Stimulated activated CD8-positive, alpha-beta memory T cell treated with anti-CD3 and anti-CD28 coated beads, Interleukin-4, amount 100 ng/mL, for 4 hours (primary cell): ENCODE measurements at places on chromosomes 5 and 9.

- no peak for DNase-seq
Observed at GRCh38 chr5:180208038-180208434, 975 bp downstream of the RASGEF1C start.

DNA sequence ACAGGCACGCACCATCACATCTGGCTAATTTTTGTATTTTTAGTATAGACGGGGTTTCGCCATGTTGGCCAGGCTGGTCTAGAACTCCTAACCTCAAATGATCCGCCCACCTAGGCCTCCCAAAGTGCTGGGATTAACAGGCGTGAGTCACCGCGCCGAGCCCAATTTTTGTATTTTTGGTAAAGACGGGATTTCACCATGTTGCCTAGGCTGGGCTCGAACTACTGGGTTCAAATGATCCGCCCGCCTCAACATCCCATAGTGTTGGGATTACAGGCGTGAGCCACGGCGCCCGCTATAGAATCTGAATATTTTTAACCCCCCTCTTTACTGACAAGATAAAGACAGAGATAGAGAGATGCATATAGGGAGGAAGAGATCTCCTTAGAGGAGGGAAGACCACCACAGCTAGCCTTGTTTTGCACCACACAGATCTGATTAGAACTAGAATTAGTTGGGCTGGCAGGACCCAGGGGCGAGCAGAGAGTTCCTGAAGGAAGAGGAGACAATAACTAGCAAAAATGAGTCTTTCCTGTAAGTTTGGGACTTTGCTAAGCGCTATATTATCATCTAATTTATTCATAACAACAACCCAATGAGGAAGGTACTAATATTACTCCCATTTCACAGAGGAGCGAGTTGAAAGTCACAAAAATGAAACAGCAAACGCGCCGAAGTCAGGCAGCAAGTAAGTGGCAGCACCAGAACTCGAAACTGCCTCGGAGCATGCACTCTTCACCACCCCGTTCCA lies 1.5 kb upstream of the ANKHD1 start:
- DNase-seq: no peak

GRCh38 chr5:5695266-5695665 lies 272.8 kb downstream of the ICE1 start:
- no peak for DNase-seq

GRCh38 chr9:79264041-79264440 lies 307.7 kb upstream of the TLE4 start:
- no peak for DNase-seq

- no peak for DNase-seq
Observed at GRCh38 chr5:505951-506525, 18.2 kb downstream of the SLC9A3 start.

- DNase-seq: no peak
Observed at GRCh38 chr9:95049761-95050160, 267.7 kb downstream of the FANCC start.

GRCh38 chr5:91380491-91381238 lies 2.5 kb downstream of the ARRDC3 start:
- peak; percentile 97 for DNase-seq

GRCh38 chr9:133471551-133472276 lies 7.2 kb downstream of the SLC2A6 start:
- no peak for DNase-seq

DNA sequence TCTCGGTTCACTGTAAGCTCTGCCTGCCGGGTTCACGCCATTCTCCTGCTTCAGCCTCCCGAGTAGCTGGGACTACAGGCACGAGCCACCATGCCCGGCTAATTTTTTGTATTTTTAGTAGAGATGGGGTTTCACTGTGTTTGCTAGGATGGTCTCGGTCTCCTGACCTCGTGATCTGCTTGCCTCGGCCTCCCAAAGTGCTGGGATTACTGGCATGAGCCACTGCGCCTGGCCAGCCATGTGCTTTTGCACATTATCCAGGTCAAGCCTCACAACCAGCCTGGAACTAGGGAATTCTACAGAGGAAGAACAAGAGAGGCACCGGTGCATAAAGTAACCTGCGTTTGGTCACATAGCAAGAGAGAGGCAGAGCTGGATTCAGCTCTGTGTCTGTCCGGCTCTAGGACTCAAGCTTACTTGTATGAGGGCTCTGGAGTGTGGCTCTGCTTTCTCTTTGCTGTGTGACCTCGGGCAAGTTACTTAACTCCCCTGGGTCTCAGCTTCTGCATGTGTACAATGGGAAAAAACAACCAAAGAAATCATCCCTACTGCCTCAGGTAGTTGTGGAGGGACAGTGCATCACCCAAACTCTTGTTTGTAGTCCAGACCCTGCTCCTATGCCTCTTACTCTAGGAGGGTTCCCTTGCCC lies 6.3 kb downstream of the FGF18 start:
- DNase-seq: no peak

DNA sequence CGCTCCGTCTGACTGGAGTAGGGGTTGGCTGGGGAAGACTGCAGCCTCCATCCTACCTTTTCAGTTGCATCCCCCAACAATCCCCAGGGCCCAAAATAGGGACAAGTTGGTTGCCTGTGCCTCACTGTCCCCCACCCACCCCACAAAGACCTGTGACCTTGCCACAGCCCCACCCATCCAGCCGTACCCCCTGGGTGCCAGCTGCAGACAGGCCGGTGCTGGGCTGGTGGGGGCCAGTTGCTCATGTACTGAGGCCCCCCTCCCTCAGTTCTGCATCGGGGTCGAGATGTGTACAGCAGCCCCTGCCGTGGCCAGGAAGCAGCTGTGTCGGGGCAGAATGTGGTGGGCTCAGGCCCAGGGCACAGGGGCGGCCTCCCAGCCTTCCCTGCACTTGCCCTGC lies 374 bp downstream of the LCNL1 start:
- DNase-seq: no peak

DNA sequence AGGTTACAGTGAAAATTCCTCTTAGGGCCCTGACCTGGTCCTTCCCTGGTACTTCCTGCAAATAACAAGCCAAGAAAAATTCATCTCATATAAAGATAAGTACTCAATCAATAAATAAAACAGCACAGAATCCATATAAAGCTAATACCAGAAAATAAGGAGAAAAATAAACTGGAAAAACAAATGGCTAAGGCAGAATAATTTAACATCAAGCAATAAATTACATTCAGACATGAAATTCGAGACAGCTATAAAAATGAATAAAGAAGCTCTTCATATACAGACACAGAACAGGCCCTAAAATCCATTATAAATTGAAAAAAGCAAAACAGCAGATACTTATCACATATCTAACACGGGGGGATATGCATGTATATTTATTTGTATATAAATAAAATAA lies 99.2 kb downstream of the DTWD2 start:
- DNase-seq: no peak

- DNase-seq: no peak
Observed at GRCh38 chr9:134435550-134436378, 109.5 kb downstream of the RXRA start.

DNA sequence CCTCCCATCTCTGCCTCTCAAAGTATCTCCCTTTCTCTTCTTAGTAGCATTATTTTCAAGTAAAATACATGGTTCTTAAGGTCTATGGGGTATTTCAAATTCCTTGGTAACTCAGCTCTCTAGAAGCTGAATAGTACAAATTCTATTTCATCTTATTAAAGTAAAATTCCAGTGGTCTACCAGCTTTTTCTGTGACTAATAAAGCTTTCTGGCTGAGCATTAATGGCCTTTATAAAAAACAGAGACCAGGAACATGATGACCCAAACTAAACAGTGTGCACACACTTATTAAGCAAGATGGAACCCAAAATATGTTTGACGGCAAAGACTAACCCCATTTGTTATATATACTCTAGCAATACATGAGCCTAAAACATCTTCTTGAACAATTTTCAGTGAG lies 142.6 kb downstream of the OR2K2 start:
- no peak for DNase-seq

DNA sequence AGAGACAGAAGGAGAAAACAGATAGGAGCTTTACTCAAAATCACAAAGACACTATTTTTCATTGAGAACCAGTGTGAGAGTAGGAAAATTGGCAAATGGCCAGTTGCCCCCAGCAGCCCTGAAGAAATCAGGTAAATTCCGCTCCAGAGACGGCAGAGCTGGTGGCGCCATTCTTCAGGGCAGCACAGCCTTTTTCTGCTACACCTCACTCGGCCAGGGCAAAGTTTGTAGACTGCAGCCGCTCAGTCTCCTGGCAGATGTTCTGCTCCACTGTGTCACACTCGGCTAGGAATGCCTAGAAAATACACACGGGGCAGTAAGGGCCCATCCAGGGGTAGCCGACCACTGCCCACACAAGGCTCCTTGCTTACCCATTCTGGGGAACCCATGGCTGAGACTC lies 9.5 kb downstream of the BAG1 start:
- no peak for DNase-seq

GRCh38 chr5:119453040-119453373 lies 710 bp downstream of the HSD17B4 start:
- no peak for DNase-seq

GRCh38 chr5:62333250-62333794 lies 27.3 kb downstream of the KIF2A start:
- no peak for DNase-seq

DNA sequence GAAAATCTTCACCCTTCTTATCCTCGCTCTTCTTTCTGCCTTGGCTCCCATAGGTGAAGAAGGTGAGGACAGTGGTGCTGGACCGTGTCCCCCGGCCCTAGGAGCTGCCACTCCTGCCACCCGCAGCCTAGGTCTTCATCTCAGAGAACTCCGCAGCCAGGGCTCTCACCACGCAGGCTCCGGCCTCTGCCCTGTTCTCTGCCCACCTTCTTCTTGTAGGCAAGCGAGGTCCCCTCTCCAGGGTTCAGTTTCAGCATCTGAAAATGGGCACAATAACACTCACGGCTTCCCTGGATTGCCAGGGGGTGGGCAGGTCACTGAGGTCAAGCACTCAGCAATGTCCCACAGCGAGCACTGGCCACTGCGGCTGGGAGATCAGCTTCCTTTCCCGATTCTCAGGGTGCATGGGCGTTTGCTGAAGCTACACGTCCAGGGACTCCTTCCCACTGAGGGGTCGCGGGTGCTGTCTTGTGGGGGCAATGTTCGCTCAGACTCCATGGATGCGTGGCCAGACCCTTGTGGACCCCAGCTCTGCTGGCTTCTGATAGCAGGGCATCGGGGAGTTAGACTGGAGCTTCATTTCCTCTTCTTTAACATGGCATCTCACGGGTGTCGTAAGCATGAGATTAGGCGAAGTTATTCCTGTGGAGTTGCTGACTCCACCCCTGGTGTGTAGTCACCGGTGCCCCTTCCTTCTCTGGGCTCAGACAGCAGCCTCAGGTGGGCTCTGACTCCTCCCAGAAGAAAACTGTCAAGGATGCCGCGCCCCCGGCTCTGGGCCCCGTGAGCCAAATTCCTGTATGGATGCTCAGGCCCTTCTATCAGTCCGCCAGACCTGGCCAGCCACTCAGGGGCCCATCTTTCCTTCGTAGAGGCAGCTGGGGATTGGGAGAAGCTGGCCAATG lies 145.1 kb upstream of the IRX2 start:
- no peak for DNase-seq

GRCh38 chr9:121886759-121887485 lies 206.2 kb downstream of the TTLL11 start:
- DNase-seq: no peak

GRCh38 chr9:77488439-77489126 lies 159.5 kb downstream of the GNA14 start:
- no peak for DNase-seq

GRCh38 chr5:171593976-171594375 lies 174.5 kb downstream of the FGF18 start:
- DNase-seq: no peak

DNA sequence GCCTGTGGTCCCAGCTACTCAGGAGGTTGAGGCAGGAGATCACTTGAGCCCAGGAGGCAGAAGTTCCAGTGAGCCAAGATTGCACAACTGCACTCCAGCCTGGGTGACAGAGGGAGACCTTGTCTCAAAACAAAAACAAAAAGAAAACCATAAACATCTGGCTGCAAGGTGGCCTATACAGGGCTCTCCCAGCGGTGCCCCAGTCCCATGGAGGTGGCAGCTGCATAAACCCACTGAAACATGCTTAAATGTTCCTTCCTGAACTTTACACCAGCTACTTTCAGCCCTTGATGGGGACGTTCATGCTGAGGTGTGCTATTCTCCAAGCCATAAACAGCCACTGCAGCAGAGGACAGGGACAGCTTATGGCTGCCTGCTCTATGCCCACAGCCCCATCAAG lies 35.6 kb downstream of the DROSHA start:
- DNase-seq: no peak

- no peak for DNase-seq
Observed at GRCh38 chr5:39376293-39376714, 12.0 kb upstream of the C9 start.

DNA sequence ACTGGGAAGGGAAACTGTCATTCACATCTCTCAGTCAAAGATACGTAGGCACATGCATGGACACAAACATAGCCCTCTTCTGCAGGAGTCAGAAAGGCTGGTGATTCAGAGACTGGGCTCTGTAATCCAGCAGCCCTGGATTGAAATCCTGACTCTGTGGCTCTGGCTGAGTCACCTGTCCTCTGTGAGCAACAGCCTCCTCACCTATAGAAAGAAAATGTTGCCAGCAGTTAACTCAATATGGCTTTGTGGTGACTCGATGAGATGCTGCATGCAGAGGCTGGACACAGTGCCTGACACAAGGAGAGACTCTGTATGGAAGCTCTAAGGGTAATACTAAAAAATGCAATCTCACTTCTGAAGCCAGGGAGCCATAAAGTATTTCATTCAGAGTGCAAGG lies 23.9 kb upstream of the CDKN2AIPNL start:
- DNase-seq: no peak

- no peak for DNase-seq
Observed at GRCh38 chr9:21513431-21513830, 31.3 kb upstream of the IFNE start.

- DNase-seq: no peak
Observed at GRCh38 chr5:36521838-36522745, 84.3 kb upstream of the SLC1A3 start.

- DNase-seq: no peak
Observed at GRCh38 chr5:157552650-157553049, 22.9 kb downstream of the ADAM19 start.

DNA sequence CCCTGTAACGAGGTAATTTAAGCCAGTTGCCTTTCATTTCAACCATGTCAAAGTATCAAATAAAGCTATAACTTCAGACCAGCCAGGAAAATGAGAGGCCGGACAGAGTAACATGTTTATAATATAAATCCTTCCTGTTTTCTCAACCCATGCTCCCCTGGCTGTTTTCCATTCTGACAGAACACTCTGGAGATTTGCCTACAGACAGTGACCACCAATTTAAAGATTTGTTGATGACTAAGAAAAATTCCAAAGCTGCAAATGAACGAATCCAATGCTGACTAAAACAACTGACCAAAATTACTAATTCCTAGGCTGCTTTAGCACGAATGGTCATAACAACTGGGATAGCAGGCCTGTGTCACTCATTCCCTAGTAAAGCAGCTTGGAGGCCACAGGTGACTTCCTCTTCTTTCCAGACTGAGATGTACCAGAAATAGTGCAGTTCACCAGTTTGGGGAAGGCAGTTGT lies 141.4 kb downstream of the AOPEP start:
- no peak for DNase-seq
